ENCODE measurements at places on chromosomes 2 and 18.

- no peak for DNase-seq
These were observed 671.9 kb upstream of the ZNF804A start for GRCh38 chr2:183926433-183926832.

DNA sequence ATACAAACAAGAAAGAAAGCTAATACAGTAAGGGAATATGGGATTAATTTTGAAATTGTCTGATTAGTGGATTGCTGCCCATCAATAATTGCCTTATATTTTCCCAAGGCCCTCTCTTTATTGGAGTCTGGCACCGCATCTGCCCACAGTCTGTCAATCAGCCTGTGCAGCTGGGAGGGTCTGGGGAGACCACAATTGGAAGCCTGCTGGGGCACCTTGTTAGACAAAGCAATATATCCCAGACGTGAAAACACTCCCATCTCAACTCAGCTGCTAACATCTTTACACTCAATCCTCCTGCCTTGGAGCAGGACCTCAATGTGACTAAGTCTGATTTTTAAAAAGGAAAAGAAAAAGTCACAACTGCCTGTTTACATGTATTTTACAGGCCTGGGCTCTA lies 258.6 kb downstream of the SRBD1 start:
- DNase-seq = no peak

- no peak for DNase-seq
These were observed 33.1 kb downstream of the SEC11C start for GRCh38 chr18:59172664-59173249.

DNA sequence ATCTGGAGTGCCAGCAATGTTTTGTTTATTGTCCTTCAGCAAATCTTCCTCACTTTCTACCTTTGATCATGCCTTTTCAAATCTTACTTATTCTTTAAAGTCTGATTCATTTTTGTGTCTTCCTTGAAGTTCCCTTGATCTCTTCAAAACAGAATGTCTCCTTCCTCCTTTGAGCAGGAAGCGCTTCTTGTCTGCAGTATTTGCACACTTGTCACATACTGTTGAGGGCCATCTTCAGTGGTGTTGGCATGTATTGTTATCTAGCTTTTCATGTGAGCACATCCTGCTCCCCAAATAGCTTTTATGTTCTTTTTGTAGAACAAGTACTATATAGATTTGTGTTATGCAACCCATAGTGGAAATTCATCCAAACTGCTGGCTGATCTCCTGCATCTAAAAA lies 5.9 kb upstream of the CERS6 start:
- DNase-seq = no peak

GRCh38 chr2:200624026-200624425 lies 38.2 kb downstream of the AOX1 start:
- DNase-seq = no peak

DNA sequence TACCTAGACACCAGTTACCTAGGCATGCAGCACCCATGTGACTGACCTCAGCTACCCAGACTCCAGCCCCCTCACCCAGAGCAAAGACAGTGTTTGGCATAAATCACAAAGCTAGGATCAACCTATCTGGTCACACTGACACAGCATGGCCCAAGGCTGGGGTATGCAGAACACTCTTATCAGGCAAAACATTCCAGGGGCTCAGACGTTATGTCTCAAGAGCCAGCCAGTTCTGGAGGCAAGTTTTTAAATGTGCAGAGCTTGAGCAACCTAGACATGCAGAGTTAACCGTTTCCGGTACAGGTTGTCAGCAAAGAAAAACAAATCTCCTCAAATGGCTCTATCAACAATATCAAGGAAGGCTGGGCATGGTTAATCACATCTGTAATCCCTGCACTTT lies 92.8 kb downstream of the AP1S3 start:
- DNase-seq = no peak

DNA sequence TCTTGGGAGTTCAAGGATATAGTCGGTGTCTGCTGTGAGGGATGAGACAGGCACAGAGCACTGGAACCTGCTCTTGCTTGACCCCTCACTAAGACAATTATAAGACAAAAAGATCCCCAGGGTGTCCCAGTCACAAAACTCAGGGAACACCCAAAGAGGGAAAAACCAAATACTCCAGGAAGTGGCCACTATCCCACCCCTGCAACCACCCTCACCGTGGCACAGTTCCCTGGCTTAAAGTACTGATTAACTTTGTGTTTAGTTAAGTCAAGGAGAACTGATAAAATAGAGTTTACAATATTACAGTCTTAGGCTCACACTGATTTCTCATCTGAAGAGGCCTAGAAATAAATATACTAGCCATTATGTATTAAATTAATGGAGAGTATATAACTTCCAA lies 13.5 kb downstream of the IL36B start:
- DNase-seq = no peak

GRCh38 chr18:4445902-4446301 lies 9.2 kb downstream of the DLGAP1 start:
- DNase-seq = no peak

GRCh38 chr2:26682155-26682554 lies 10.4 kb upstream of the KCNK3 start:
- DNase-seq = no peak

DNA sequence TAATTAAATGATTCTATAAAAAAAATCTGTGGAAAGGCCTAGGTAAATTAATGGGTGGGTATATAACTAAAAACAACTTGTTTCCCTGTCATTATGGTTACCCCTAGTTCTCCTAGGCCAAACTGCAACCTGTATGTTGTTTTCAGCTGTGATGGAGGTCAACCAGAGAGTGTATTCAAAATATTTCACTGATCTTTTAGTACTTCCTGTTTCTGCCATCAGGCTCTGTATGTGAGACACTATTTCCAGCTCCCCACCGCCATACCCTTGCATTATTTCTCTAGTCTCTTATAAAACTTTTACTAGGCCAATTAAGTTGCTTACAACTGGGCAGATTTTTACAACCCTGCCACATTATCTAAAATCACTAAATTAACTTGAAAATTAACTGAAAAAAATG lies 21.0 kb upstream of the CDKL4 start:
- no peak for DNase-seq

DNA sequence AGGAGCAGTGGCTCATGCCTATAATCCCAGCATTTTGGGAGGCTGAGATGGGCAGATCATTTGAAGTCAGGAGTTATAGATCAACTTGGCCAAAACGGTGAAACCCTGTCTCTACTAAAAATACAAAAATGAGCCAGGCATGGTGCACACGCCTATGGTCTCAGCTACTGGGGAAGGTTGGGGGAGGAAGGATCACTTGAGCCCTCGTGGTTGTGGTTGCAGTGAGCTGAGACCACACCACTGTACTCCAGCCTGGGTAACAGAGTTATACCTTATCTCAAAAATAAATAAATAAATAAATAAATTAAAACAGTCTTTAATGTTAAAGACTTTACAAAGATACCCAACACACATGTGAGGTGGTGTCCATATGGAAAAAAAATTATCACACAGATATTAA lies 134.0 kb downstream of the C2orf74 start:
- no peak for DNase-seq
